Stimulated activated CD4-positive, alpha-beta T cell treated with anti-CD3 and anti-CD28 coated beads, Interleukin-2, amount 100 ng/mL, for 48 hours (primary cell): ENCODE measurements at places on chromosomes 5 and 9.

GRCh38 chr5:92104126-92104525 is 721.0 kb upstream of the ARRDC3 start:
- no peak for DNase-seq

- DNase-seq, result no peak
Measured at GRCh38 chr9:116155698-116156039, 2.1 kb downstream of the PAPPA start.

GRCh38 chr9:105128908-105129600 is 115.4 kb upstream of the SLC44A1 start:
- DNase-seq, result no peak

DNA sequence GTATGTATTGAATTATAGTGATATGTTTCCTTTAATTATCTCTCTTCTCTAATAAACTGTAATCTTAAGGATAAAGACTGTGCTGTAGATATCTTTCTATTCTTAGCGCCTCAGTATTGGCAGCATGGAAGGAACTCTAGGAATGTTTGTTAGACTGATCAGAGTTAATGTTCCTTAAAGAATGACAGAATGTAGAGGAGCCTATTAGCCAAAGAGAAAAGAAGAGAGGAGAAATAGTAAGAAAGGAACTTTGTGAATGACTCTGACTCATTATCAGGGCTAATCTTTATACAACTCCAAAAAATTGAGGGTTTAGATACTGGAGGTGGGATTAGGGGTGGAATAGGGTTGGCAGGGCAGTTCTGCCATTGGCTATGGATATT is 59.0 kb upstream of the NUDT12 start:
- no peak for DNase-seq

DNA sequence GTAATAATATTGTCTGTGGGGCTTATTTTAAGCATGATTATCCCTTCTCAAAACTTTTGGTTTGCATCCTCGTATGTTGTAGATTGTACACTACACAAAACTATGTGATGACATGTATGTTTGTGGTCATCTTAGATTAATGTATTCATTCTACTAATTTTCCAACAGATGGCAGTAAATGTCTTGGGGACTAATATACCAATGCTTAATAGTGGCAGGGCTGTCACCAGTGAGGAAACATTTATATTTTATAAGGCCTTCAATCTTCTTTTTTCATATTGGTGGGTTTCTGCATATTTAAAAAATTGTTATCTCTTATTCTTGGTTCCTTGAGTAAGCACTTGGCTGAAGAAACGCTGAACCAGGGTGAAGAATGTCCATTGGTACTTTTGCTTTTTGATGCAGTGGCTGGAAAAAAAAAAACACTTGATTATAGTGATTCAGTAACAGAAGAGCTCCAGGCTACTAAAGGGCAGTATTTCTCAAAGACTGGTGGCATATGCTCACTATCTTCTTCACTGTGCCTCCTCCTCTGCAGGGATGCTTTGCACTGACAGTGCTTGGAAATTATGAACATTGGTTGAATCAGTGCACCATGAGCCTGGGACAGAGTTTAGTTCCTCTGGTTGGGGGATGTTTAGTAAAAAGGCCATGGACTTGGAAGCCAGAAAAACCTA is 530.3 kb downstream of the RASEF start:
- DNase-seq, result no peak

DNA sequence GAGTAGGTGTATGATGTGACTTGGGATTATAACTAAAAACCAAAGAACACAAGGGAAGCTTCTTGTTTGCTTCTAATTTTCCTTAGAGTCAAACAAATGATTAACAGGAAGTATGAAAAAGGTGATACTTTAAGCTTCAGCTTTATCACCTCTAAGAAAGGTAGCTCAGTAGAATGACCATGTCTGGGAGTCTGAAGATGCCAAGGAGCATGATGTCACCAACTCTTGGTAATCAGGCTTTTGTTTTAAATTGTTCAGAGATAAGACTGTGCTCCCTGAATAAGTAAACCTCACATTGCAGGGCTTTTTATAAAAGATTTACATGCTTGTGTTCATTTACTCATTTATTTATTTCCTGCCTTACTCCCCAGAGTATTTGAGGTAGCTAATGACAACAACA is 169.9 kb downstream of the FER start:
- no peak for DNase-seq

- DNase-seq, result no peak
Measured at GRCh38 chr5:175687231-175687701, 29.4 kb downstream of the HRH2 start.

DNA sequence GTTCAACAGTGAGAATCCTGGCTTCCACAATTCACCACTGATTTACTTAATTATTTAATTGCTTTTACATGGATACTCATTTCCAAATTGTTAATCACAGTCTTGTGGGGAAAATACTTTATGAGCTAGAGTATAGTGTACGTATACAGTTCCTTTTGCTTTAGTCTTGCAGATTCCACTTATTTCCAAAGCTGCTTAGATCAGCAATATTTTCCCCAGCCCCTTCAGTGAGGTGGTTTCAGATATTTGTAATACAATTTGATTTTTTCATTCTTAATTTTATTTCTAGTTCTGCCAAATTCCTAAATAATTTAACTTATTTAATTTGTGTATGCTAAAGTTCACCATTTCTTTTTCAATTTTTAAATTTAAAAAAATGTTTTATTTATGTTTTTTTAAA is 40.3 kb upstream of the GABRA6 start:
- DNase-seq, result no peak

DNA sequence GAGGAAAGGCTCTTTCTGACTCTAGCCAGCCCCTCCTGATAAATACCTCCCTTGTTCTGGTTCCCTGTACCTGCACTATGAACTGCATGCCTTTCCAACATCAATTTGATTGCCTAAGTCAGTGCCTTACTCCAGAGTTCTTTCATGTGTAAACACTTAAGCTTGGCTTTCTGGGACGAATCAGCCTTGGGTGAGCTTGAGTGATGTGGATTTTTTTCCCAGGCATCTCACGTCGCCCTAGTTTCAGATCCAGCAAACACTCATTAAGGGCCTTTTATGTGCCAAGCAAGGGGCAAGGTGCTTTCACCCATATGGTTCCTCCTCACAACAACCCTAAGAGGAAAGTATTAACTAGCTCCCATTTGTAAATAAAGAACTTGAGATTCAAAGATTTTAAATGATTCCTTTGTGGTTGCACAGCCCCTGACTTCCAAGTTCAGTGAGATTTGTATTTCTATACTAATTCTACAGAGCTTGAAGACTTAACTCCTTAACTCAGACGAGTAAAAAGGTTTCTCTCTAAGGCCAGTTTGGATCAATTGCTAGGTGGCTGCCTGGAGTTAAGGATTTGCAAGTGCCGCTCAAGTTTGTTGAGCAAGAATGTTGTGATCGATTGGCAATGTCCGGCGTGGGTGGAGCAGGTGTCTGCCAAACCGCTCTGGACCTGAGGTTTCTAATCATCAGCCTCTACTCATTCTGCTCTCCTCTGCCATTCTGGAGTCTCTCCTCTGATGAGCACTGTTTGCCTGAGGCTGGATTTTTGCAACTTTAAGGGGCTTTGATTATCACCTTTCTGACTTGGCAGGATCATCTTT is 20.2 kb upstream of the TJP2 start:
- DNase-seq, result no peak

GRCh38 chr5:36056422-36056821 is 10.3 kb downstream of the UGT3A2 start:
- no peak for DNase-seq

GRCh38 chr5:102309586-102309985 is 13.5 kb upstream of the SLCO4C1 start:
- no peak for DNase-seq

GRCh38 chr5:177232761-177233160 is 70.8 kb downstream of the RAB24 start:
- no peak for DNase-seq

DNA sequence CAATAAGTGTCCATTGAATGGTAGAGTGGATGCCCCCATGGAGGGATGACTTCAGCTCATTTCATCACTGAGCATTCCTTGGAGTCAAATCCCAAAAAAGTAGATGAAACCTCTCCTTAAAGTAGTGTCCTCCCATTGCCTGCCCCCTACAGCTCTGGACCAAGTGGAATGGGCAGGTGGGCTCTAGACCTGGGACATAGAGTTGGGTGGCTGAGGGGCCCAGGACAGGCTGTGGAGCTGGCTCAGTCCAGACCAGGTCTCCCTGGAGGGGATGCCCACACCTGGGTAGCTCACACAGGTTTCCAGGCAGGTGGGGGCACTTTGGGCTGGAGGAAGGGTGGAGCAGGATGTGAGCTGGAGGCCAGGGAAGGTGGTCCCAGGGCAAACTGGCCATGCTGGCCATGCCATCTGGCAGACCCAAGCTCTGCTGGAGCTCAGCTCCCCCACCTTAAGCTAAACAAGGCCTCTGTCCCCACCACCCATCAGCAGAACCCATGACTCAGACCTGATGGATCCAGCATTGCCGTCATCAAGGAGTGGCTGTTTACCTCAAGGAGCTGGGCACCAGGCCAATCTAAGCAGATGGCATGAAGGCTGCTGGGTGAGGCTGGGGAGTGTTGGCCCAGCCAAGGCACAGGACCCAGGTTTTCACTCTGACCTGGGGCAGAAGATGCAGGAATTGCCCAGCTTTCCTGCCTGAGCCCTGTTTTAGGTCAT is 6.2 kb upstream of the SPINK4 start:
- DNase-seq, result no peak

- DNase-seq, result no peak
Measured at GRCh38 chr5:14849516-14850294, 21.9 kb downstream of the ANKH start.

GRCh38 chr5:43171926-43172325 is 20.1 kb upstream of the NIM1K start:
- DNase-seq, result no peak

GRCh38 chr9:135381762-135382310 is 97.7 kb upstream of the PPP1R26 start:
- no peak for DNase-seq

- no peak for DNase-seq
Measured at GRCh38 chr9:99870126-99870525, 36.3 kb upstream of the STX17 start.

DNA sequence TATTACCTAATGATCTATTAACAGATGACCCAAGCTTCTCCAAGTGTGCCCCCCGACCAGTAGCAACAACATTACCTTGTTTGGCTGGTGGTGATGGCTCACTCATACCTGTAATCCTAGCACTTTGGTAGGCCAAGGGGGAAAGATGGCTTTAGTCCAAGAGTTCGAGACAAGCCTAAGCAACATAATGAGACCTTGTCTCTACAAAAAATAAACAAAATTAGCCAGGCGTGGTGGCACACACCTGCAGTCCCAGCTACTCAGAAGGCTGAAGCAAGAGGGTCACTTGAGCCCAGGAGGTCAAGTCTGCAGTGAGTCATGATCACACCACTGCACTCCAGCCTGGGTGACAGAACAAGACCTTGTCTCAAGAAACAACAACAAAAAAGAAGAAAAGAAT is 62.9 kb downstream of the GCNT1 start:
- DNase-seq, result no peak

DNA sequence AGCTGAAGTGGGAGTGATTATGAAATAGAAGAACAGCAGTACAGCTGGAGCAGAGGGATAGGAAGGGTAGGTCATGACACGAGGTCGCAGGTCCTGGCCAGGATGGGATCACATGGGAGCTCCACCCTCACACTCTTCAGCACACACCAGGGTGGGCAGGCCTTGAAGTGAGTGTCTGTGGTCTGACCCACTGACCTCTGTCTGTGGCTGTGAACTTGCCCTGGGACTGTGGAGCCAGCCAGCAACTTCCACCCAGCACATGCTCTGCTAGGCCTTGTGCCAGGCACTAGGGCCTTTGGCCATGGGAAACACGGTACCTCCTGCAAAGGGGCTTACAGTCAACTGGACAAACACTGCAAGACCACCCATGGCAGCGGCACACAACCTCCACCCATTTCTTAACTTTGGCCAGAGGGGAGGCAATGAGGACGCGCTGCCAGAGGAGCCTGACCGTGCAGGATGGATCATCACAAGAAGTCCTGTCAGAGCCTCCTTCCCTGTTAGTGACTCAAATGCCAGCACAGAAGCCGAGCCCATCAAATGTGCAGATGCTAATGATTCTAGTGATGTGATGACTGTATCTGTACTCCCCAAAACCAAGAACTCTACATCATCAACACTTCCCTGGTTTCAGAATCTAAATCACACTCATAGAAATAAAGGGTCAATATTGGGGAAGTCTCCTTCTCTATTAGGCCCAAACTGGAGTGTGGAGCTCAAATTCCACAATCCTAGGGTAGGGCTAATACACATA is 113.6 kb downstream of the DPYSL3 start:
- no peak for DNase-seq

GRCh38 chr5:83657807-83658525 is 62.7 kb downstream of the HAPLN1 start:
- DNase-seq, result no peak

DNA sequence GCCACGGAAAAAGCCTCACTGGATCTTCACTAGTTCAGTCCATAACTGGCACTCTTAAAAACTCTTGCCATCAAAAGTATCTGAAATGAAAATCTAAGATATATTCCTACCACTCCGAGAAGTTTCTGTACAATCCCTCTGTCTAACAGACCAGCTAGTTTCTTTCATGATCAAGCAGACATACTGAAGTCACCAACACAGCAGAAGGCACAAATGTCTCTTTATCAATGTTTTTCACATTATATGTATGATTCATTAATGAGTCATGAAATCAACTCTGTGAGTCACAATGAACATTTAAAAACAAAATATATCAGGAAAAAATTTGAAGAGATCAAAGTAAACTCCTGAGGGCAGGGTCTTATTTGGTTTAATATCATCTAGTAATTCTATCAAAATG is 50.8 kb downstream of the F2R start:
- DNase-seq, result no peak

GRCh38 chr9:19998823-19999455 is 210.1 kb upstream of the SLC24A2 start:
- no peak for DNase-seq

DNA sequence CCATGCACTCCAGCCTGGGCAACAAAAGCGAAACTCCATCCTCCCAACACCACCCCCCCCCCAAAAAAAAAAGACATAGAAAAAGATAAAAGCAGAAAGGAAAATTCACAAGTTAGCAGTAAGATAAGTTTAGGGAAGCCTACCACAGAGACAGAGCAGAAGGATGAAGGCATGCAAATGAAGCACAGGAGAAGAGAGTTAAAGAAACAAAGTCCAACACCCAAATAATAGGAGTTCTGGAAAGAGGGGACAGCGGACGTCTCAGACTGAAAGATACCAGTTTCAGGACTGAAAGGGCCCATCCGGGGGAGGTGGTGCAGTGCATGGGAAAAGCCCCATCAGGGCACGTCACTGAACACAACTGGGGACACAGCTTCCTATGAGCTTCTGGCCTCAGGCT is 54.3 kb downstream of the OTULIN start:
- no peak for DNase-seq

DNA sequence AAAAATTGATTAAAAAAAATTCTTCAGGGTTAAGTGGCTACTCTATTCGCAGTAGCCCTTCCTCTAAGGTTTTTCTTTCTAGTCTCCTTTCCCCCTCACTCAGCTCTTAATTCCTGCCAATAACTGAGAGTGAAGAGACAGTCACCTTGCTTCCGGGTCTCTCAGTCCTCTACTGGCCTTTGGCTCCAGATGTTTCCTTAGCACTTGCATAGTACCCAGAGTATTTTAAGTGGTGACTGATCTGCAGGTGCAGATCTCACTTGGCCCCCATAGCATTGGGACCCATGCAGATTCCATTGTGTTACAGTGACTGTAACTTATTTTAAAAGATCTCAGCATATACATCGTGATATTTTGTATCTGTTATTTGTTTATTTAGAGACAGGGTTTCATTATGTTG is 66.2 kb downstream of the GCNT1 start:
- DNase-seq, result no peak
